NCI-H2171 treated with DMSO at 0.1 percent for 48 hours (cell line): ENCODE measurements at places on chromosomes 16 and 17.

- no peak for DNase-seq
These were observed 308.4 kb upstream of the ERCC4 start for GRCh38 chr16:13611596-13611995.

GRCh38 chr17:52233176-52233575, 74.7 kb upstream of the CA10 start:
- no peak for DNase-seq

DNA sequence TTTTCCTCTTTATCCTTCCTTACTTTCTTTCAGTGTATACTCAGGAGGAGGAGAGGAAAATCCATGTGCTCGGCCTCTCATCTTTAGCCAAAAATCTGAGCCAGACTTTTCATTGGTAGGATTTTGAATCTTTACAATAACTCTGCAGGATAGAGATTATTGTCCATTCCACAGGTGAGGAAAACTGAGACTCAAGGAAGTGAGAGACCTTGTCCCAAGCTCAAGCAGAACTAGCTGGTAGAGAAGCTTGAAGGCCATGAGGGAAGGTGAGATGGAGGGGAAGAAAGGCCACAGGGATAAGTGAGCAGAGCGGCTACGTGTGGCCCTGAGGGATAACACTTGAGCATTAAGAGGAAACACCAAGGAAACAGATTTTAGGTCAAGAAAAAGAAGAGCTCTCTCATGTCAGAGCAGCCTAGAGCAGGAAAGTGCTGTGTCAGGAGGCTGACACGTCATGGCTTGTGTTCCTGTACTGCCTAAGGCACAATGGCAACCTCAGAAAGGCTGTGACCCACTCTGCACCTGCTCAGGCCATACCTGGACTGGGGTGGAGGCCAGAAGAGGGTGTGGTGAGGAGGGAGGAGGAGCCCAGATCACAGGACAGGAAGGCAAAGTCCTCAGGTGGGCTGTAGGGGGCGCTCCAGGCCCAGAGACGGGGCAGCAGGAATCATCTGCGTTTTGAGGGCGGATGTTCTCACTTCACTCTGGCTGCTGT, 11.9 kb downstream of the MT4 start:
- DNase-seq, result no peak

- DNase-seq, result peak; percentile 70
These were observed 558 bp downstream of the SOX15 start for GRCh38 chr17:7589204-7589868.

DNA sequence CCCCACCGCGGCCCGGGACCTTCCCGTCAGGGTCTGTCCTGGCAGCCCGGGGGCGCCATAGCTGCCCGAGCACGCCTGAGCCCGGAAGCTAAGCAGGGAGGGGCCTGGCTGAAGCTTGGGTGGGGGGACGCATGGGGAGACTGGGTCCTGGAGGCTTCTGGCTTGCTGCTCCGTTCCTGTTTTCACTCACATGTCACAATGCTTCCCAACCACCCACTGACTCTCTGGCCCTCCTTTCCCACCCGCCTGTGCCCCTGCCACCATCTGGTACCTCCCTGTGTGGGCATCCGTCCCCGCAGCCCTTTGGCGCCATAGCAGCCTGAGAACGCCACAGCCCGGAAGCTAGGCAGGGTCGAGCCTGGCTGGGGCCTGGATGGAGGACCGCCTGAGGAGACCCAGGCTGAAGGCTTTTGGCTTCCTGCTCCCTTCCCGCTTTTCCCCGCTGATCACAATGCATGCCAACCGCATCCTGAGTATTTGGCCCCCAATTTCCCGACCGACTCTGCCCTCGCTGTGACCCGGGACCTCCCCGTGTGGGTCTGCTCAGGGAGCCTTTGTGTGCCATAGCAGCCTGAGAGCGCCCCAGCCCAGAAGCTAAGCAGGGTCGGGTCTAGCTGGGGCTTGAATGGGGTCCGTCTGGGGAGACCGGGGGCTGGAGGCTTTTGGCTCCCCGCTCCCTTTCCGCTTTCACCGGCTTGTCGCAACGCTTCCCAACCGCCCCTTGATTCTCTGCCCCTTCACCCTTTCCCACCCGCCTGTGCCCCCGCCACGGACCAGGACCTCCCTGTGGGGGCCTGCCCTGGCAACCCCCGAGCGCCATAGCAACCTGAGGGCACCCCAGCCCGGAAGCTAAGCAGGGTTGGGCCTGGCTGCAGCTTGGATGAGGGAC, 2290.1 kb downstream of the TP53TG3F start:
- DNase-seq, result no peak

GRCh38 chr16:55809851-55810250, 23.0 kb downstream of the CES1 start:
- DNase-seq, result no peak

GRCh38 chr16:87369796-87370719, 13.5 kb downstream of the FBXO31 start:
- DNase-seq, result peak; percentile 79

DNA sequence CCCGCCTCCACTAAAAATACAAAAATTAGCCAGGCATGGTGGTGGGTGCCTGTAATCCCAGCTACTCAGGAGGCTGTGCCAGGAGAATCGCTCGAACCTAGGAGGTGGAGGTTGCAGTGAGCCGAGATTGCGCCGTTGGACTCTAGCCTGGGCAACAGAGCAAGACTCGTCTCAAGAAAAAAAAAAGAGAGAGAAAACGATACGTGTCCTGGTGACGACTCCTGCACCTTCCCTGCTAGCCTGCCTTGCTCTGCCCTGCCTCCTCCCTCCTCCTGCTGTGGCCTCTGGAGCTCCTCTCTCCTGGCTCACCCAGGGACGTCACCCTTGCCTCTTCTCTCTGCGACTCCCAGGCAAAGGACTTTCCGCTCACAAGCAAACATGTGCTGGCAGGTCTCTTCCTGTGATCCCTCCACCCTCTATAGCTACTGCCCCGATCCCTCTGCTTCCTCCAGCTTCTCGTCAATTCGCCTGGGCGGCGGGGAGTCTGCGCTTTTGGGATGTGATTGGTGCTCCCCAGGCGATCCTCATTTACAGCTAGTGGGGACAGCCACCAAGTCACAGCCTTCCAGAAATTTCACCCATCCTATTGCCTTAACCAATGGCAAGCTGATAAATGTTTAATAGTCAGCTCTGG, 25.5 kb upstream of the CBX4 start:
- no peak for DNase-seq

DNA sequence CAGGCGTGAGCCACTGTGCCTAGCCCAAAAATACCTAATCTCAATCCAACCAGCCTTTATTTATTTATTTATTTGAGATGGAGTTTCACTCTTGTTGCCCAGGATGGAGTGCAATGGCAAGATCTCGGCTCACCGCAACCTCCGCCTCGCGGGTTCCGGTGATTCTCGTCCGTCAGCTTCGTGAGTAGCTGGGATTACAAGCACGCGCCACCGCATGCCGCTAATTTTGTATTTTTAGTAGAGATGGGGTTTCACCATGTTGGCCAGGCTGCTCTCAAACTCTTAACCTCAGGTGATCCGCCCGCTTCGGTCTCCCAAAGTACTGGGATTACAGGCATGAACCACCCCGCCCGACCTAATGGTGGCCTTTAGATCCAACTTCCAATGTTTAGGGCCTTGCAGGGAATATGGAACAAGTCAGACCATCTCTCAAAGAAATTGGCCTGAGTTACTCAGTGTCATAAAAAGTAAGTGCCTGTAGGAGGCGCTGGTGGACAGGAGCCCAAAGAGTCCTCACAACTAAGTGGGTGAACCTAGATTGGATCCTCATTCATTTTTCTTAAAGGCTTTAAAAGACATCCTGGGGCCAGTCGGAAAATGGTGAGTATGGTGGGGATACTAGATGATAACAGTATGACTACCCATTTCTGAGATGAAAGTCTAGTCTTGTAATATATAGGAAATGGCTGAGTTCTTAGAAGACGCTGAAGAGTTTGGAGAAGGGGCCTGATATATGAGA, 4.6 kb downstream of the ZSCAN10 start:
- no peak for DNase-seq

DNA sequence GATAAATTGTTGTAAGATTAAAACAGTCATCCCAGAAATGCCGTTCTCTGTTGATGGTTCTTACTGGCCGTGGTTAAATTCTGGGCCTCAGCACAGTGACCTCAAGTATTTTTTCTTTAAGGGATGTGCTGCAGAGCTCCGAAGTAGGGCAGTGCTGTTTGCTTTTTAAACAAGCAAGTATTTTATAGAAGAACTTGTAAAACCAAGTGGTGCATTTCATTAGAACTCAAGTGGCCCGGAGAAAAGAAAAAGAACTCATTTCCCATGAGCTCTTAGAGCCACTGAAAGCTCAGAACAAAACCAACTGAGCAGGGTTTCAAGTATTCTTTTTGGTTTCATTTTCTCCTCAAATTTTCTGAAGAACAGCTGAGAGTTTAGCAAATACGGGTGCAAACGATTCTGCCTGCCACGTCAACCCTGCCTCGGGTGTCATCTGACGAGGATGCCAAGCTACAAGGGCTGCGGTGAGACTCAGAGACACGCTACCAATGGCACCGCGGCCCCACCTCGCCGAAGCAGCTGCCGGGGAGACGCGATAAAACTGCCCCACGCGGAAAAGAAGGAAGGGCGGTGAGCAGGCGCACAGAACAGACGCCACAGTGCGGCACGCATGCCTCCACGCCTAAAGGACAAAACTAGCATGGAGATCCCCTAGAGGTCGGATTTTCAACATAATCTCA, 6.3 kb downstream of the LMF1 start:
- no peak for DNase-seq

- peak; percentile 63 for DNase-seq
These were observed 7.5 kb downstream of the EIF1 start for GRCh38 chr17:41695954-41696757.

- no peak for DNase-seq
These were observed 71.5 kb upstream of the NKD1 start for GRCh38 chr16:50476486-50477255.

GRCh38 chr17:60006160-60006559, 41.6 kb upstream of the RNFT1 start:
- DNase-seq, result no peak

DNA sequence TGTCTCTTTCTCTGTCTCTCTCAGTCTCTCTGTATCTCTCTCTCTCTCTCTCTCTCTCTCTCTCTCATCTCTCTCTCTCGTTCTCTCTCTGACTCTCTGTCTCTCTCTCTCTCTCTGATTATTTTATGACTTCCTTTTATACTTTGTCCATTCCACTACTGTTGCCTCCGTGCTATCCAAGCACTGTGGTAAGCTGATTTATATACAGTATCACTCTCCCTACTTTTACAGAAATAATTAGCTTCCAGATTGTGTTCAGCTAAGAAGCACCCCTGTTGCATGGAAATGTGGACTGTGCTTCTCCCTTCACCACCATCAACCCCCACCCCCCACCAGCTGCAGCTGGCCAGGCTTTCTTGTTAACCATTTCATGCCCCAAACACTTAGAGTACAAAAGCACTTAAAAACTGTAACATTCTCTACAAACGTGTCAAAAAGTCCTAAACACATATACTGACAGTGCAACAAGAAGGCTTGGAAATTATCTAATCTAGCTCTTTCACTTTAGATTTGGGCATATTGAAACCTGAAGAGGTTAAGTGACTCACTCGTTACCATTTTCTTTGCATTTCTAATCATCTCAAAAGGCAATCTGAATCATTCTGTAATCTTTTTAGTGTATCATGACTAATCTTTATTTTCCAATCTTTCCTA, 11.6 kb upstream of the TMEM100 start:
- no peak for DNase-seq

- DNase-seq, result no peak
These were observed 472.7 kb downstream of the KCNJ2 start for GRCh38 chr17:70642059-70642458.

GRCh38 chr16:87212026-87212425, 105.2 kb downstream of the C16orf95 start:
- no peak for DNase-seq

DNA sequence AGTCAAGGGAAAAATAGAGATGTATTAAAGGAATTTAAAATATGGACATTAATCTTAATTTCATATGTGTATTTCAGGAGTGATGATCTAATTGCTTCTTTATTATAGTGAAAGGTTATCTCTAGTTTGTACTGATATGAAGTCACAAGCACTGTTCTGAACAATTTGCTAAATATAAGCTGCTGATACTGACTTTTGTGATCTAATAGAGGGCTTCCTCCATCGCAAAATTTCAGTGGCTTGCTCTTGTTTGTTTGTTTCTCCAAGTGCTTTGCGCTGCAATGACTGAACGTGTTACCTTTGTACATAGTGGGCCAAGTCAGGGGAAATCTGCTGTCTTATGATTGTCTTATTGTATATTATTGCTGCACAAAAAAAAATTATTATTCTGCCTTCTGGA, 307.0 kb downstream of the KCNJ2 start:
- no peak for DNase-seq

DNA sequence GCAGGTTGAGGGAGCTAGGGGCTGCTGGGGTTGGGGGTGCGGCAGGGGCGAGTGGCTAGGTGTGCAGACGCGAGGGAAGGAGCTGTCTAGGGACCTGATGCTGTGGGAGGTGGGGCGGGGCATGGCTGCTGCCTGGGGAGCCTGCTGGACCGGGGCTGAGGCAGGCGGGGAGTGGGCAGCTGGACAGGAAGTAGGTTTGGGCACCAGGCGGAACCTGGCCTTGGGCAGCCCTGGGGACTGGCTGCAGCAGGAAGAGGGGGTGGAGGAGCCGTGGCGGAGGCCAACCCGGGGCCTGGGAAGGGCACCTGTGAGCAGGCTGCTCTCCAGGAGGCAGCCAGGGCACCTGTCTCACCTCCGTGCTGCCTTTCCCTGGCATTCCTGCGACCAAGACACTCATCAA, 5.9 kb upstream of the DNASE1L2 start:
- DNase-seq, result no peak

DNA sequence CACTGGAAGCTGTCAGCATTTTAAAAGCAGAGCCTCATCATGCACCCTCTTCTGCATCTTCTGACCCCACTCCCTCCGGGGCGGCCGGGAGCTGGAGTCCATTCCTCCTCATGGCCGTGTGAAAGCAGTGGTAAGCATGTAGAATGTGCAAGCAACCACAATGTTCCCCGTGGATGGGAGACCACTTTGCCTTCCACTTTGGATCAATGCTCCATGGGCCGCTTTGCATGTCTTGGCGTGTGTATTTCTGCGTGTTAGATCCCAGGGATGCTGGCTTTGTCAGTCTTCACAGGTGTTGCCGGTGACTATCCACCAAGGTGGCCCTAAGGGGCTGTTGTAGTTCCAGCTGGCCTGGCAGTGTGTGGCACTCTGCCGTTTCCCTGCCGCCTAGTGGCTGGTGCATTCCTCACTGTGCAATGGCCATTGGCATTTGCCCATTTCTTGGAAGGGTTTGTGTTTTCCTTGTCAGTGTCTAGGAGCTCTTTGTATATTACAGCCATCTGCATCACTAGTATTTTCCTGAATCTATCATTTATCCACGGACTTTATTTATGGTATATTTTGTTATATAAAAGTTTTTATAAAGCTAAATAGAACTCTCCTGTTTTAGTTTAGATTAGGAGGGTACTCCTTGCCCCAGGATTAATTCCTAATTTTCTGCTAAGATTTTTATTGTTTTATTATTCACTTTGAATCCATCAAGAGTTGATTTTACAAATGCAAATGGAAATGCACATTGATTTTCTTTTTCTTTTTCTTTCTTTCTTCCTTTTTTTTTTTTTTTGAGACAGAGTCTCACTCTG, 5.8 kb upstream of the ALDH3A1 start:
- peak; percentile 55 for DNase-seq

DNA sequence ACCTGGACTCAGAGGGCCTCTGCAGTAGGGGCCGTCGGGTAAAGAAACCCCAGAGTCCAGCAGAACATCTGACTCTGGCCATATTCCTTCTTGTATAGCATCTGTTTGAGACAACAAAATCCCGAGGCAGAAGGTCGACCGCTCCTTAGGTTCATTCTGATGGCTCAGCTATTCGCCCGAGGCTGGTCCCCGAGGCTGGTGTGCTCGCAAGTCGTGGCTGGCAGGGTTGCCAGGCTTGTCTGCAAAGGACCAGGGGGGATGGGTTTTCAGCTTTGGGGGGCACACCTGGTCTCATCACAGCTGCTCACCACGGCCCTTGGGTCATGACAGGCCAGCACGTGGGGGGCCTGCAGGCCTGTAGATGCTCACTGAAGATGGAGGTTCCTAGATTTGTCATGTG, 119.1 kb downstream of the BANP start:
- no peak for DNase-seq
